ENCODE measurements at places on chromosomes 7 and 10.
A peak's percentile ranks its signal among the peaks of the same experiment; 100 is the strongest.

DNA sequence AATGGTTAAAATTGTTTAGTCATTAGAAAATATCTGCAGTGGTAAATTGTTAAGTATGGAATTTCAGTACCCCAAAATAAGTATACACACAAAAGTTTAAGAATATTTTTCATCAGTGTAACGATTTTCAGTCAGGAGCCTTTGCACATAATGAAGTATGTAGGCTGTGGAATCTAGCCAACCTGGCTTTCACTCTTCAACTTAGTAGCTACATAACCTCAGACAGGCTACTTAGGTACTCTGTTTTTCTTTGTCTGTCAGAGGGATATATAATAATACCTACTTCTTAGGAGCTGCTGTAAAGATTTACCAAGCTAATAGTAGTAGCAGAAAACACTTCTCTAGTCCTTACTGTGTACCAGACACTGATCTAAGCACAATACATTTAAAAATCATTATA is 137.5 kb downstream of the ZEB1 start:
- no peak for DNase-seq

DNA sequence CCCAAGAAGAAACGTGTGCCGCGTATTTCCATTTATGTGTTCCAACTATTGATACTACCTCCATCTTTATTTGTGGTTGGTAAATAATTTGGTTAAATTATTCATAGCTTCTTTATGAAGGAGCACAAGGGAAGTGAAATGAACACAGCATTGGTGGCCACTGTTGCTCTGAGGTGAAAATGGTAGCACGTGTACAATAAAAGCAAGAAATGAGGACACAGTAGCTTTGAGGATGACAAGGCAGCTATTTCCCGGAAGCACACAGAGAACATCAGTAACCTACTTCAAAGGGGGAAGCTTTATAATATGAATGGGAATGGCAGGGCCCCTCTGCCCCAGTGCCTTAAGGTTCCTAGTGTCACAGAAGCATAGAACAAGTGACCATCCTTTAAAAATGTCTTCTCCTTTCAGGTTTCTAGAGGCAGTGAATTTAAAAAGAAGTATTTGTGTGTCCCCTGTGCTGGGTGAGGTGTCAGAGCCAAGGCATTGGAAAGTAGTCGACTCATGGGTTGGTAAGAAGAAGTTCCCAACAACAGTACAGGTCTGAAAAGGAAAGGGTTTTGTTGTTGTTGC is 78.8 kb downstream of the SGMS1 start:
- DNase-seq: no peak

DNA sequence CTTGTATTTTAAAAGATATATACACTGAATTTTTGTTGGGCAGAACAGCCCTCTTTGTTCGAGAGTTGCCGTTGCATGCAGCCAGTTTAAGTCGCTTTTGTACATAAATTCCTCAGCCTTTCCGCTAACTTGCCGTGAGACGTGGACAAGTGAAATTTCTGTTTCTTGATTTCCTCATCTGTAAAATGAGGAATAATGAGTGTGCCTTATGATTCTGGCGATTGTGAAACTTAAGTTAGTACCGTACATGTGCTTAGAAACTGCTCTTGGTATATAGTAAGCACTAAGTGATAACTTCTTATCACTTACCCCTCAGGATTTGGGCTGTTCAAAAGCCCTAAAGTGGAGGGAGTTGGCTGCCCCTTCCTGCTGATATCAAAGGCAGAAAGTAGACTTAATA is 1.4 kb downstream of the CCNJ start:
- peak; percentile 12 for DNase-seq

GRCh38 chr10:42958142-42958868 is 118.6 kb upstream of the RET start:
- no peak for DNase-seq

DNA sequence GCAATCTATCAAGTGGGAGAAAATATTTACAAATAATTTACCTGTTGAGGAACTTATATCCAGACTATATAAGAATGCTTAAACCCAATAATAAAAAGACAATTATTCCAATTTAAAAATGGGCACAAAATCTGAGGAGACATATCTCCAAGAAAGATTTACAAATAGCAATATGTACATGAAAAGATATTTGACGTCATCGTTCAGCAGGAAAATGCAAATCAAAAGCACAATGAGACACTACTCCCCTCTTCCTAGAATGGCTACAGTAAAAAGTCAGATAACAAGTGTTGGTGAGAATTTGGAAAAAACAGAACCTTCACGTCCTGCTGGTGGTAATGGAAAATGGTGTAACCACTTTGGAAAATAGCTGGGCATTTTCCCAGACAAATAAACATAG is 457.0 kb downstream of the DPP6 start:
- DNase-seq: no peak

DNA sequence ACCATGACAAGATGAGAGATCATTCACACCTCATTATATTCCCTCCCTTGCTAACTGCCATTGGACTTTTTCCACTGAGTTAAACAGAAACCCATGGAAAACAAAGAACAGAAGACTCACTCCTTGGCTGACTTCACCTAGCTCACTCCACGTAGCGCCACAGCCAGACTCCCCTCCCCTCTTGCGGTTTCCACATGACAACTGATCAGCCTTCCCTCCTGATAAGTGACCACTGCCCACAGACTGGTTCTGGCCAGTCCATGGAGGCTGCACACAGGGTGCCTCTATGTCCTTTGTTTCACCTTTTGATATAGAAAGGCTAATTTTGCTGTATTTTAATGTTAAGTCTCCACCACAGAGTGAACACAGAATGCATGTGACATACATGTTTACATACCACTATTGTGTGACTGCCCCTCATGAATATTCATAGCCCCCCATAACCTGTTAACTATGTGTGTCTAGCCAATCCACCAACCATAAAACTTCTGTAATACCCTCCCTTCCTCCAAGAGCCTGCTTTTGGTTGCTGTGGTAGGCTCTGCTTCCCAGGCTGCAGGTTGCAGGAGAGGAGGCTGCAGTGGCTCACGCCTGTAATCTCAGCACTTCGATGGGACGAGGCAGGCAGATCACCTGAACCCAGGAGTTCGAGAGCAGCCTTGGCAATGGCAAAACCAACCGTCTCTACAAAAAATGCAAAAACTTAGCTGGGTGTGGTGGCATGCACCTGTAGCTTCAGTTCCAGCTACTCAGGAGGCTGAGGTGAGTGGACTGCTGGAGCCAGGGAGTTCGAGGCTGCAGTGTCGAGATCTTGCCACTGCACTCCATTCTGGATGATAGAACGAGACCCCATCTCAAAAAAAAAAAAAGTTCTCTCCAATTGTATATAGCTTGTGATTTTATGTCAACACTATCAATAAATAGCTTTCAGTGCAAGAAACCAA is 10.0 kb upstream of the IFIT5 start:
- no peak for DNase-seq

DNA sequence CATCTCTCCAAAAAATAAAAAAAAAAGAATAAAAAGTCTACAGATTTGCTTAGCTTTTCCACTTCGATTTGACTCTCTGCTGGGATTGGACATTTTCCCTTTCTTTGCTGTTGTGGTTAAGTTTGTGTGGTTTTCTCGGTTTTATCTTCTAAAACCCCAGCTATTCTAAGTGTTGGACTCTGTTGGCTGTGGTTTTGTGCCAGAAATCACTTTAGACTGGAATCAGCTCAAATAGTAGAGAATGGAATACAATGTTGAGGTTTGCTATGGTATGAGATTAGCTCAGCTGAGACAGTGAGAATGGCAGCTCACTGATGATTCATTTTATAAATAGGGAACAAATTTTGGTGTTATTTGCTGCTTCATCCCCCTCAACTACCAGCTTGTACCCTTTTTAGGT is 116.0 kb downstream of the BUB3 start:
- DNase-seq: peak; percentile 23

GRCh38 chr7:152931633-152932032 is 172.1 kb downstream of the ACTR3B start:
- no peak for DNase-seq

DNA sequence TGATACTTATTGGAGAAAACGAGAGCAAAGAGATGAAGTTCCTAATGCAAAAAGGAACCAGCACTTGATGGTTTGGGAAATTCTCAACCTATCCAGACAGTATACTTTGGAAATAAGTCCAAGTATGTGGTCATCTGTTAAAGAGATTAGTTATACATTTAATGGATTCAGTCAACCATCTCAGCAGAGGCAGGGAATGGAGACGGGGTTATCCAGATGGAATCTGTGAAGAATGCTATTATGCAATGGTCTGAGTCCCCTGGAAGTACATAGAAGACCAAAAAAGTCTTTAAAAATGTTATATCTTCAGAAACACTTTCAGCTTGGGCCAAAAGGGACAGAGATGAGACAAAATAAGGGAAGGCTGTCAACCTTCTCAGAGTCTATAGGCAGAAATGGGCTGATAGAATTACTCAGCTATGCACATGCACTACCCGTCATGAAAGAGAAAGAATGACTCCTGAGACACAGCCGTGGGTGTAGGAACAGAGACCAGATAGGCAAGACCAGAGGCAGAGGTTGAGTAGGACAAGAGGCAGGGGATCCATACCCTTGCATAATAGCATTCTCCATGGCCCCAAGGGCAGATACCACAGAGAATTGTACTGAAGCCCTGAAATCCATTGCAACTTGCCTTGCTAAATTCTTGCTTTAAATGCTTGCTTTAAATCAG is 738.8 kb upstream of the POT1 start:
- no peak for DNase-seq

GRCh38 chr7:136664537-136664936 is 203.9 kb upstream of the CHRM2 start:
- no peak for DNase-seq

- DNase-seq: no peak
Observed at GRCh38 chr10:132117146-132117545, 51.4 kb downstream of the JAKMIP3 start.

DNA sequence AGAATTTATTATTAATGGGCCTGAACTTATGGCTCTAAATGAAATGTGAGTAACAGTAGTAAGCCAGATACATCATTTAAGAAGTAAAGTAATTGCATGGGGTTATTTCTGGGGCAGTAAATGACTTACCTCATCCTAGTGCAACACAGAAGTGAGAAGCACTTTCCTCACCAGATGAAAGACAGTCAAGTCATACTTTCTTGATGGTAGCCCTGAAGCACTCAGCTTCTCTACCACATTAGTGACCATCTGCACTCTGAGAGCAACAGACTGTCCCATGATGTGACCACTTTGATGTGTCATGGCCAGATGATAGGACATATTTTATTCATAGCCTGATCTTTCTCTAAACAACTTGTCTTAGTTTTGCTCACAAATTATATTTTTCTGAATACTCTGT is 369.5 kb upstream of the PHF14 start:
- DNase-seq: no peak

GRCh38 chr10:15367296-15368085 is 3.6 kb downstream of the FAM171A1 start:
- DNase-seq: no peak

- DNase-seq: no peak
Observed at GRCh38 chr7:36565792-36566356, 158.4 kb downstream of the AOAH start.

DNA sequence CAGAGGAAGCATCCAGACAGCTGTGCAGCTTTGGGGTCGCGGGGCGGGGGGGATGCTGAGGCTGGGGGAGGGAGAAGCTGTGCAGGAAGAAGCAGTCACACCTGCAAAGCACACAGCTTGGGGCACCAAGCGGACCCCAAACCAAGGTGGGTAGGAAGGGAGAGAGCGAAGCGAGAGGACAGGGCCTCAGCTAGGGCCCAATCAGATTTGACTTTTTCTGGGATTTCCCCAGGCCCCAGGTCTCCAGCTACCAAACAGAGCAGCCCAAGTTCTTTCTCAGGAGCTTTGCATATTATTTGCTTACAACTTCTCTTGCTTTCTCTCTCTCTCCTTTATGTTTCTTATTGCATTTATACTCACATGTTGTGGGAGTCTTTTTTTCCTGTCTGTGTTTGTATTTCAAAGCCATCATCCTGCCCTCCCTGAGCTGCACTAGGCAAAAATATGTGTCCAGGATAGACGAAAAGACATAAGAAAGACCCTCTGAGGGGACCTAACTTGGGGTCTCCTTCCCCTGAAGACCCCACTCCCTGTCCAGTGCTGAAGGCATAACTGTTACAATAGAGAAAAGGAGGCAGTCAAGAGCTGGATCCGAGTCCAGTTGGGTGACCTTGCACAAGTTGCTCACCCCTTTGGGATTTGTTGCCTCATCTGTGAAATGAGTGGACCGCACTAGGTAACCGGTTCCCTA is 50.6 kb upstream of the SMNDC1 start:
- DNase-seq: no peak

DNA sequence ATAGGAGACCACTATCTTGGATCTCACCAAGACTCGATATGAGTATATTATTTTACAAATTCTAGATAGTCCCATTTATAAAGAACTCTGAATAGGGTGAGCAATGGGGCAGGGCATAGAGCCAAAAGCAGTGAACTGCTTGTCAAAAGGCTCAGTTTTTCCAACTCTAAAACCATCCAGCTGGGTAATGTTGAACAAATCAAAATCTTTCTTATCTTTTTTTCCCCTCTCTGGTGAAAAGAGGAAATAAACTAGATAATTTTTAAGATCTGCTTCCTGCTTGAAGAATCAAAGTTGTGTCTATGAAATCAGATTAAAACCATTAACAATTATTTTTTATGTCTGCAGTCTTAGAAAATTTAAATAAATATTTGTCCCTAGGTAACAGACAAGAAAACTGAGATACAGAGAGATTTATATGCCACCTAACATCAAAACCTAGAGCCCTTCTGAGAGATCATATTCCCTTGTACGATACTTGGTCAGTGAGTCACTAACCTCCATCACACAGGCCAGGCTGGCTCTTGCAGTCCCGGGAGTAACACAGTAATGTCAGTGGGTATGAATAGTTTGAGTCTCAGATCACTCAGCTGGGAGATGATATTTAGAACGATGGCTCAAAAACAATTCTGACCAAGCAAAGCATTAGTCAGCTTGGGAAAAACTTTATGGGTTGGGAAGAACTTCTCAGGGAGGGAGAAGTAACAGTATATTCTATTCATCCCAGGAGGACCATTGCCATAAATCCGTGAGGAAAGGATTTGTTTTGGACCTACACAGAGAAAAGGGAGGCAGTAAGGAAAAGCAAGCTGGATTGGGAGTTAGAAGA is 178.8 kb downstream of the REEP3 start:
- DNase-seq: peak; percentile 95

DNA sequence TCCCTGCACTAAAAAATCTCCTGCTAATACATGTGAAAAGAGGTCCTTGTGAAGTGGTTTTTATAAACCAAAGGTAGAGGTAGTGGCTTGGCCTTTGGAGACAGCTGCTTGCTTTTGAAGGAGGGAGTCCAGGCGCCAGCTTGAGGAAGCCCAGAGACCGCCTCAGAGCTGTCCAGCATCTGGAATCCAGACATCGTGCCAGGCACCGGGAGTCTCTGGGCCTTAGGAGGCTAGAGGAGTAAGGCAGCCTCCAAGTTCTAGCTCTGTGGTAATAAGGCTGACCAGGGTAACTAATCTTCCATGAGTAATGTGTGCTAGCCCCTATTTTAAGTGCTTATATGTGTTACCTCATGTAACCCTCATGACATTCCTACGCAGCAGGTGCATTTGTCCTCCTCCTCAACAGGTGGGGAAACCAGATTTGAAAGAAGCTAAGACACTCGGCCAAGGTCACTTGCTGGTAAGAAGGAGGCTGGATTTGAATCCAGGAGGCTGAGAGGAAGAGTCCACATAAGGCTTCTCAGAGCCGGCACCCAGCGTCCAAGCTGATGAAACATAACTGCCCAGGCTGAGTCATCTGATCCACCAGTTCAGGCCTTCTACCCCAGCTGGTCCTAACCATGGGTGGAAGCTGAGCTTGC is 26.1 kb downstream of the PRLHR start:
- no peak for DNase-seq

GRCh38 chr10:49739426-49739825 is 22.7 kb downstream of the OGDHL start:
- DNase-seq: no peak
